HepG2 (cell line): ENCODE measurements at places on chromosomes 4 and X.
A peak's percentile ranks its signal among the peaks of the same experiment; 100 is the strongest.

GRCh38 chrX:134139090-134139489 lies 97.9 kb upstream of the CCDC160 start:
- no peak for DNase-seq
- H3K27me3 ChIP-seq, result no peaks in the 10 kb centered on the region
- H3K4me1 ChIP-seq, result no peaks in the 10 kb centered on the region
- no peak overlapping the region for H3K27ac ChIP-seq
- no peak overlapping the region for H3K4me3 ChIP-seq
- no peaks in the 10 kb centered on the region for H3K36me3 ChIP-seq

- no peaks in the 10 kb centered on the region for H3K36me3 ChIP-seq
- H3K4me1 ChIP-seq, result no peaks in the 10 kb centered on the region
- DNase-seq, result no peak
- H3K4me3 ChIP-seq, result no peak overlapping the region
- peaks cover 78% of the 10 kb centered on the region for H3K27me3 ChIP-seq
These were observed 4.0 kb downstream of the HAND2 start for GRCh38 chr4:173526027-173526482.

DNA sequence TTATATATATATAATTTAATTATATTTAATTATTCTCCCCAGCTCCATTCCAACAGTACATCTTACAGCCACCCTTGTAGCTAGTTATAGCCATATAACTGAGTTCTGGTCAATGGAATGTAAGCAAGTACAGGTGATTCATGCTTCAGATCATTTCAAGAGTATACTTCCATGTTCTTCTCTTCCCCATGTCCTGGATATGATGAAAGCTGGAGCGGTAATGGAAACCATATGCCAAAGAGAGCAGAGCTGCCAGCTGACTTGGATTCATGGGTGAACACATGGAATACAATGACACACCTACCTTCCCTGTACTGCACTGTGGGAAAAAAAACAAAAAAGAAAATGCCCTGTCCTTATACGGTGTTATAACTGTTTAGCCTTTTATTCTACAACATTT lies 17.5 kb upstream of the CORIN start:
- H3K4me1 ChIP-seq, result no peaks in the 10 kb centered on the region
- no peaks in the 10 kb centered on the region for H3K27me3 ChIP-seq
- no peak overlapping the region for H3K4me3 ChIP-seq

DNA sequence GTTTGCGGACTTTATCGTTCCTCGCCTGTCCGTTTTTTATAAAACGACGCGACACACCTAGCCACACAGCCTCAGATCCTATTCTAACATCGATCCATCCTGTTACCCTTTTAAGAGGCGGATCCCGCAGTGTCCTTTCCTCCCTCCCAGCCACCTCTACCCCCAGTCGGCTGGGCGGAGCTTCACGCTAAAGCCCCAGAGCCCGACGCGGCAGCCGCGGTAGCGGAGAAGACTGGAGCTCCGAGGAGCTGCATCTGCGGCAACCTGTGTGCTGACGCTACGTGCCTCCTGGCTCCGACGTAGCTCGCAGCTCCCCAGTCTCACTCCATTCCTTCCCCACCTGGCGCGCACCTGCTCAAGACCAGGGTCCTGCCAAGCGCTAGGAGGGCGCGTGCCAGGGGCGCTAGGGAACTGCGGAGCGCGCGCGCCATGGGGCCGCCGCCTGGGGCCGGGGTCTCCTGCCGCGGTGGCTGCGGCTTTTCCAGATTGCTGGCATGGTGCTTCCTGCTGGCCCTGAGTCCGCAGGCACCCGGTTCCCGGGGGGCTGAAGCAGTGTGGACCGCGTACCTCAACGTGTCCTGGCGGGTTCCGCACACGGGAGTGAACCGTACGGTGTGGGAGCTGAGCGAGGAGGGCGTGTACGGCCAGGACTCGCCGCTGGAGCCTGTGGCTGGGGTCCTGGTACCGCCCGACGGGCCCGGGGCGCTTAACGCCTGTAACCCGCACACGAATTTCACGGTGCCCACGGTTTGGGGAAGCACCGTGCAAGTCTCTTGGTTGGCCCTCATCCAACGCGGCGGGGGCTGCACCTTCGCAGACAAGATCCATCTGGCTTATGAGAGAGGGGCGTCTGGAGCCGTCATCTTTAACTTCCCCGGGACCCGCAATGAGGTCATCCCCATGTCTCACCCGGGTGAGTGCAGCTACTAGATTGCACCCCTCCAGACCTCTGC lies at the start of gene RNF128:
RNF128 (plus strand) TSS at position 217 of the 953 bp plus-strand sequence; CDS start at position 430, 213 bp downstream.
- H3K4me3 ChIP-seq, result peak within 1 kb of the TSS; percentile 85
- peak within 1 kb of the TSS; percentile 77 for H3K27ac ChIP-seq
- peaks cover 8% of the 10 kb centered on the region for H3K4me1 ChIP-seq
- no peaks in the 10 kb centered on the region for H3K36me3 ChIP-seq
- peak; percentile 66 for DNase-seq

- DNase-seq, result no peak
- no peak overlapping the region for H3K4me3 ChIP-seq
- H3K4me1 ChIP-seq, result peaks cover 8% of the 10 kb centered on the region; the same call in 1 of the 2 replicates
- no peak overlapping the region for H3K27ac ChIP-seq
- no peaks in the 10 kb centered on the region for H3K27me3 ChIP-seq
These were observed 19.5 kb downstream of the KIAA0232 start for GRCh38 chr4:6802025-6802424.

DNA sequence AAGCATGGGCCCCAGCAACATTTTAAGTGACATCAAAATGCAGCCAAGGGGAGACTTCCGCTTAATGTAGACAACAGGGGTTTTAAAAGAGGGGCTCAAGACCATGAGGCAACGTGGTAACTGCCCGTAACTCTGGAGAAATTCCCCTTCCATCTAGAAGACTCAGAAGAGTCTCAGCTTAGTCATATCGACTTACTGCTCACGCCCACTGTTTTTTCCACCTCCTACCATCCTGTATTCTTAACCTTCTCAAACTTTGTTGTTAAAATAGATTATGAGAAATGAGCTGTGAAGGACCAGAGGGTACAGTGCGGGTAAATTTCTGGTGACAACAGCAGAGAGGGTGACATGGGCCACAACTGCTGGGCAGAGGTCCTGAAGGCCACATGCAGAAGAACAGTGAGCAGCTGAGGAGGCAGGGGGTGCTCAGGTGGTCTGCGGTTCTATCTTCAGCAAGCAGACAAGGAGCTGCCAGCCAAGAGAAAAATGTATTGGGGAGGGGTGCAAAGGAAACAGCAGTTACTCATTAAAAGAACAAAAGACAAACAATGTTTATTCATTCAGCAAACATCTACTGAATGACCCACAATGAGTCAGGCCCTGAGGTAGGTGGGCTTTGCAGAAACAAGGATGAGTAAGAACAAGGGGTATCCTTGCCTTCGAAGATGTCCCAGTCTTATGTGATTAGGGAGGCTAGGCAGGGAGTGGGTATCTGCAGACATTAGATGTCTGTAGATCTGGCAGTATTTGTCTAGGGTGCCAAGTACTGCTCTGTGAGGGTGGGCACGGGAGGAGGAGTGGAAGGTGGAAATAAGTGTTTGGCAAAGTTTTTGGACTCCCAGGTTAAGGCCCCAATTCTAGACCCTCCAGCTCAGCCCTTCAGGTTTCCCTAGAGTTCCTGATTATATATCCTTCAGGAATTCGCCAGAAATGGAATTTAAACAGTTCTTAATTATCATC lies 175.3 kb downstream of the TSPAN5 start:
- no peaks in the 10 kb centered on the region for H3K36me3 ChIP-seq
- no peak overlapping the region for H3K4me3 ChIP-seq
- H3K4me1 ChIP-seq, result 0 out of 2 replicates have a peak, but pooled peaks cover 6% of the 10 kb centered on the region
- H3K27ac ChIP-seq, result no peak overlapping the region
- peaks cover 10% of the 10 kb centered on the region; the same call in 2 of the 3 replicates for H3K27me3 ChIP-seq

- no peaks in the 10 kb centered on the region for H3K4me1 ChIP-seq
- no peaks in the 10 kb centered on the region for H3K36me3 ChIP-seq
- no peaks in the 10 kb centered on the region for H3K27me3 ChIP-seq
- DNase-seq, result no peak
- no peak overlapping the region for H3K4me3 ChIP-seq
- no peak overlapping the region for H3K27ac ChIP-seq
These were observed 20.8 kb downstream of the TEX13C start for GRCh38 chrX:125340490-125340889.

DNA sequence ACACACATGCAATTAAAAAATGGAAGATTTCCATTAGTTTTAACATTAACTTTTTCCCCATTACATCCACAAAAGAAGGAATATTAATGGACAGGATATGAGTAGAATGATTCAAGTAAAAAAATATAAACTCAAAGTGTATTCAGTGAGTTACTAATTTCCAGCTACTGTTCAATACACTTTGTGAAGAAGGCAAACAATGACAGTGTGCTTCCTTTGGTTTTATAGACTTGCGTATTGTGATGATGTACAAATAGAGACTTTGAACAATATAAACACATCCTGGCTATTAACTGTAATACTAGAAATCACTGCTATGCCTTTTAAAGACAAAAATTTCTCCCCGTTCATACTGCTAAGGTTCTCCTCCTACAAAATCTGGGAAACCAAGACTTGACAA lies 171.4 kb downstream of the ASB9 start:
- H3K27me3 ChIP-seq, result no peaks in the 10 kb centered on the region
- no peak overlapping the region for H3K4me3 ChIP-seq
- DNase-seq, result no peak
- H3K36me3 ChIP-seq, result no peaks in the 10 kb centered on the region

GRCh38 chr4:13162886-13163285 lies 321.3 kb downstream of the RAB28 start:
- H3K4me1 ChIP-seq, result peaks cover 30% of the 10 kb centered on the region
- no peaks in the 10 kb centered on the region for H3K27me3 ChIP-seq
- DNase-seq, result no peak
- H3K36me3 ChIP-seq, result no peaks in the 10 kb centered on the region

GRCh38 chrX:15866147-15866546 lies 11.5 kb upstream of the AP1S2 start:
- no peak for DNase-seq
- no peaks in the 10 kb centered on the region for H3K4me1 ChIP-seq

GRCh38 chrX:11261260-11261659 lies 32.0 kb upstream of the AMELX start:
- H3K27me3 ChIP-seq, result no peaks in the 10 kb centered on the region
- H3K4me3 ChIP-seq, result no peak overlapping the region
- H3K36me3 ChIP-seq, result no peaks in the 10 kb centered on the region
- no peak for DNase-seq

GRCh38 chrX:155997436-155997835 lies at the start of gene IL9R:
Gene IL9R (plus strand): TSS chrX:155997696. CDS start chrX:155997760, 64 bp downstream.
- H3K36me3 ChIP-seq, result no peaks in the 10 kb centered on the region
- no peak within 1 kb of the TSS for H3K4me3 ChIP-seq
- H3K27ac ChIP-seq, result no peak within 1 kb of the TSS
- peaks cover 7% of the 10 kb centered on the region; the same call in 1 of the 2 replicates for H3K4me1 ChIP-seq
- no peak for DNase-seq

GRCh38 chrX:70664726-70665125 lies 220.1 kb downstream of the DLG3 start:
- H3K27ac ChIP-seq, result no peak overlapping the region
- no peaks in the 10 kb centered on the region for H3K4me1 ChIP-seq
- H3K36me3 ChIP-seq, result no peaks in the 10 kb centered on the region
- DNase-seq, result peak; percentile 19
- H3K27me3 ChIP-seq, result no peaks in the 10 kb centered on the region
- H3K4me3 ChIP-seq, result no peak overlapping the region

DNA sequence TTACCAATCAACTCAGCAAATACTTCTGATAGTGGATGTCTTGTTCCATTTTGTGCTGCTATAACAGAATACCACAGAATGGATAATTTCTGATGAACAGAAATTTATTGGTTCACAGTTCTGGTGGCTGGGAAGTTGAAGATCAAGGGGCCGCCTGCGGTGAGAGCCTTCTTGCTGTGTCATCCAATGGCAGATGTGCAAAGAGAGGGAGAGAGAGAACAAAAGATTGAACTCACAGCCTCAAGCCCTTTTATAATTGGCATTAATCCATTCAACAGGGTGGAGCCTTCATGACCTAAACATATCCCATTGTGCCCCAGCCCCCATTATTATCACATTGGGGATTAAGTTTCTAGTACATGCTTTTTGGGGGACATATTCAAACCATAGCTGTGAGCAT lies 86.1 kb downstream of the ADGRG4 start:
- DNase-seq, result no peak
- H3K4me3 ChIP-seq, result no peak overlapping the region
- H3K4me1 ChIP-seq, result no peaks in the 10 kb centered on the region

DNA sequence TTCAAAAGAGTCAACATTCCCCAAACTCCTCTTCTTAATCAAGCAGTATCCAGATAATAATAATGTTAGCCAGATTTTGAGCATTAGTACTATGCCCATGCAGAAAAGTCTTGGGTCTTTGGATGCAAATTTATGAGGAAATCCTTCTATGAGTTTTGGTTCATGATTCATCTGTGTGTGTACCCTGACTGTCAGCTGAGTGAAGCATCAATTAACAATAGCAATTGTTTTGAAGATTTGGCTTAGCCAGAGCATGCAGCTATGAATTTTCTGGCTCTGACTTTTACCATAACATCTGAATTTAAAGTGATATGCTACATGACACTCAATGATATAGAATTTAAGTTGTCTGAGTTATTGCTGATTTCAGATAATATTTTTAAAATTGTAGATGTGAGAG lies 145.8 kb downstream of the KLHL4 start:
- no peak overlapping the region for H3K27ac ChIP-seq
- H3K36me3 ChIP-seq, result no peaks in the 10 kb centered on the region
- no peaks in the 10 kb centered on the region for H3K27me3 ChIP-seq
- no peaks in the 10 kb centered on the region for H3K4me1 ChIP-seq
- H3K4me3 ChIP-seq, result no peak overlapping the region
- DNase-seq, result no peak

DNA sequence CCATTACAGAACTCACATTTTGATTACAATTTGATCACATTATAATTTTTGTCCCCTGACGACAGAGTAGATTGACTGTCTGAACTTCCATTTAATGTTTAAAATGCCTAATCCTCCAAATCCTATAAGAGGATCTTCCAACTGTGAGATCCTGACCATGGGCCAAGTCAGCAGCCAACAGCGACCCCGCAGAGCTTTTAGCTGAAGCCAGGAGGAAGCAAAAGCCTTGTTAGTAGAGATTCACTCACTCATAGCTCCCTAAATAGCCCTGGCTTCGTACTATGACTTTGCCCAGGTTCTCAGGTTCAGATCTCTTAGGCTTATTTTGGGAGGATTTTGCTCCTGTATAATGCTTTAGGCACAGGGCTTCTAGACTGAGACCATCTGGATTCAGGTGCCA lies 413.1 kb downstream of the NKX6-1 start:
- H3K36me3 ChIP-seq, result no peaks in the 10 kb centered on the region
- no peak for DNase-seq
- H3K27me3 ChIP-seq, result no peaks in the 10 kb centered on the region
- H3K27ac ChIP-seq, result no peak overlapping the region
- no peaks in the 10 kb centered on the region for H3K4me1 ChIP-seq
- no peak overlapping the region for H3K4me3 ChIP-seq

GRCh38 chrX:100658941-100659381 lies 15.0 kb downstream of the SRPX2 start:
- no peak for DNase-seq
- H3K27ac ChIP-seq, result peak overlapping the region; percentile 16
- H3K36me3 ChIP-seq, result no peaks in the 10 kb centered on the region
- H3K4me1 ChIP-seq, result peaks cover 32% of the 10 kb centered on the region
